Motor neuron (in vitro differentiated cells): ENCODE measurements at places on chromosomes 7 and 10. TPM values are rescaled to one million over a fixed set of nuclear protein-coding genes. Genes with fewer than 3 reads are reported as not detected.

- no peak for ATAC-seq
Observed at GRCh38 chr7:1246160-1246870, 13.6 kb downstream of the UNCX start.

GRCh38 chr10:72248468-72249151, 25.1 kb upstream of the DDIT4 start:
- peak; percentile 78 for ATAC-seq

GRCh38 chr7:46003161-46003560, 82.1 kb upstream of the IGFBP3 start:
- ATAC-seq = no peak

GRCh38 chr7:505171-505570, 14.5 kb downstream of the PDGFA start:
- no peak for ATAC-seq

DNA sequence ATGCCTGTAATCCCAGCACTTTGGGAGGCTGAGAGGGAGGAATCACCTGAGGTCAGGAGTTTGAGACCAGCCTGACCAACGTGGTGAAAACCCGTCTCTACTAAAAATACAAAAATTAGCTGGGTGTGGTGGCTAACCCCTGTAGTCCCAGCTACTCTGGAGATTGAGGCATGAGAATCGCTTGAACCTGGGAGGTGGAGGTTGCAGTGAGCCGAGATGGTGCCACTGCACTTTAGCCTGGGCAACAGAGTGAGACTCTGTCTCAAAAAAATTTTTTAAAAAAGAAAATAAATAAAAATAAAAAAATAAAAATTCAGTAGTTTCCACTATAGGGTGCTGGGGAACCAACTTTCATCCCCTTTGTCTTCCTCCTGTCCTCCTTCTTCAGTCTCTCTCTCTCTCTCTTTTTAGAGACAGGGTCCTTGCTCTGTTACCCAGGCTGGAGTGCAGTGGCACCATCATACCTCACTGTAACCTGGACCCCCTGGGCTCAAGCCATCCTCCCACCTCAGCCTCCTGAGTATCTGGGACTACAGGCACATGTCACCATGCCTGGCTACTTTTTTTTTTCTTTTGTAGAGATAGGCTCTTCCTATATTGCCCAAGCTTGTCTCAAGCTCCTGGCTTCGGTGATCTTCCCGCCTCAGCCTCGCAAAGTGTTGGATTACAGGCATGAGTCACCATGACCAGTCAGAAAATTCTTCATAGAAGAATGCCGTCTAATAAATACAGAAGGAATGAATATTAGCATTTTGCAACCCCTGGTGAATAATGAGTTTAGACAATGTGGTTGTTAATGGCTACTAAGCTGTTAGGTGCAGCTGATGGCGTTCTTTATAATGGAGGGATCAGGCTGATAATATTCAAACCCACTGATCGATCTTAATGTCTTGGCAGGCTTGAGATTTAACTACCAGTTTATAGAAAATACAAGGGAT, 20.6 kb downstream of the RBM20 start:
- ATAC-seq = peak; percentile 89

- no peak for ATAC-seq
Observed at GRCh38 chr7:132251327-132251659, 325.0 kb downstream of the PLXNA4 start.

GRCh38 chr10:13527864-13528122, 1.0 kb downstream of the BEND7 start:
- ATAC-seq = no peak

DNA sequence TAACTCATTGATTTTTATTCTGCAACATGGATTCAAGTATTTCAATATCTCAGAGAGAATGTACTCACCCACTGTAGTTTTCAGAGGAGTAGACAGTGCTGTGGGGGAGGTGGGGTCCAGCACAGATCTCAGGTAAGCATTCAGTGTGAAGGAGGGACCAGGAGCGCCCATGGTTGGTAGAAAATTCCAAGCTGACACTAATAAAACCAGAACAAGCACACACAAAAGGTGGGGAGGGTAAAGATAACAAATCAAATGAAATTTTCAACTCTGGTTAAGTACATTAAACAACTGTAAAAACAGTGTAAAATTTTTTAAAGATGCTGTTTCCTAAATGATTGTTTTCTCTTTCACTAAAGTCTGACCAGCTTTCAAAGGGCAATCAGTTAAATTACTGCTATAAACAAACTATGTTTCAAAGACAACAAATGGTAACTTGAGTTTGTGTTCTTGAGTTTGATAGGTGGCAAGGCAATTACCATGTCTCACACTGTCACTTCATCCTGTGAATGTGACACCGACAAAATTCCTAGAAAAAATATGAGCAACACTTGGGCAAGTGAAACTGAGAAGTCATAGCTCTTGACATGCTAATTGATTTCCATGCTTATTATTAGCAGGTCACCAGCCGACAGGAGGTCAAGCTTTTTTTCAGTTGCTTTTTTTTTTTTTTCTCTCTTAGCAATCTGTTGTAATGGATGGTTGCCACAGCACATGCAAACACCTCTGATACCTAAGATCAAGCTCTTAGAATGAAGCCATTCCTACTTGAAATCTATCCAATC, 205.8 kb upstream of the SLC26A5 start:
- peak; percentile 67 for ATAC-seq

DNA sequence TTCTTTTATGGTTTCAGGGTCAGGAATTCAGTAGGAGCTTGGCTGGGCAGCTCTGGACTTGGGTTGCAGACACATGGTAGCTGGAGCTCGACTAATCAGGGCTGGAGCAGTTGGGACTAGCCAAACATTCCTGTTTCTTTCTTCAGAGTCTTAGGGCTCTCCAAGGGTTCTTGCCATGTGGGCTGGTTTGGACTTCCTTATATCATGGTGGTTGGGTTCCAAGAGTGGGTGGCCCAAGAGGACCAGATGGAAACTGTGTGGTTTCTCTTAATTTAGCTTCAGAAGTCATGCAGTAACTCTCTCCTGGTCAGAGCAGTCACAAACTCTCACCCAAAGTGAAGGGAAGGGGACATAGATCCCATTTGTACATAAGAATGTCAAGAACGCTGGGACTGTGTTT, 270.1 kb upstream of the FZD1 start:
- ATAC-seq = no peak

- no peak for ATAC-seq
Observed at GRCh38 chr10:70432561-70433263, 8.8 kb downstream of the NODAL start.

DNA sequence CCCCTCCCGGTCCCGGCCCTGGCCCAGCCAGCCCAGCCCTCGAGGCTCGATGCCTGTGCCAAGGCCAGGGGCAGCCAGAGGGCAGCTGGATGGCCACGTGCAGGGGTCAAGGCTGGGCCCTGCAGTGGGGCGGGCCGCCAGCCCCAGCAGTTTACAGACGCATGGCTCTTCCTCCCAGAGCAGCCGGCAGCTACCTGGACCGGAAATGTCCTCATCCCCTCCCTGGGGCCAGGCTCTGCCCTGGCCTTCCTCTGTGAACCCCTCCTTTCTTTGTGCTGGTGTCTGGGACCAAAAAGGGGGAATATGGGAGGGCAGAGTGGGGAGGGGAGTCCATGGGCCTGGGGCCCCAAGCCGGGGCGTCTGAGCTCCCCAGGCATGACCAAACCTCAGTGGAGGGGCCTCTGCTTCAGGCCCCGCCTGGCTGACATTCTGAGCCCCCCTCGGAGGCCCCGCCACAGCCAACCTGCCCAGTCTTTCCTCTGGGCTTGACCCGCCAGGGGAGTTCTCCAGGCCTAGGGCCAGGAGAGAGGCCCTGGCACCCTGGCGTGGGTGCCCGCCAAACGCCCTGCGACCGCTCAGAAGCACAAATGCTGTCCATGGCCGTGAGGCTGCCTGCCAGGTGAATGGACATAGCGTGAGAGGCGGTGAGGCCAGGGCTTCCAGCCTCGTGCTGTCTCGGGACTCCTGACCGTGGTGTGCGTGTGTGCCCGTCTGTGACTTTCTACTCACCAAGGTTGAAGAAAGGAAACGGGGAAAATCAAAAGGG, 24.7 kb upstream of the AMZ1 start:
- ATAC-seq = peak; percentile 12

- ATAC-seq = no peak
Observed at GRCh38 chr7:46089281-46089680, 168.2 kb upstream of the IGFBP3 start.

GRCh38 chr10:14543046-14543903, 212.6 kb upstream of the FRMD4A start:
- no peak for ATAC-seq

- no peak for ATAC-seq
Observed at GRCh38 chr7:122637784-122638183, 61.1 kb downstream of the RNF133 start.

DNA sequence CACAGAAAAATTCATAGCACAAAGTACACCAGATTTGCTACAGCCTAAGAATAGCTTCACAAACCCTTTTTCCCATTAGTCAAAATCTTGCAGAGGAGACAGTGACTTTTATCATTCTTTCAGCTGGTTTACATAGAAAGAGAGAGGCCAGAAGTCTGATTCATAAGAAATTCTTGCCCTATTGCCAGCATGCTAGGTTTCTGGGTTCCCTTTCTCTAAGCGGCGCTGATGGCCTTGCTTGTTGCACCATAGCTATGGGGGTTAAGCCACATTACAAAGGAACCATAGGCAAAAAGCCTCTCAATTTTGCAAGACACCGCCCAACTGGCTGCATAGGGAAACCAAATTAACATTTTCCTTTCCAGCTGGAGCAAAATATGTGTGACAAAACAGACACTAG, 87.4 kb downstream of the ZNF467 start:
- ATAC-seq = no peak

GRCh38 chr10:70903262-70903921, 15.0 kb upstream of the PCBD1 start:
- ATAC-seq = peak; percentile 65

GRCh38 chr10:106705681-106706100, 458.8 kb downstream of the SORCS1 start:
- peak; percentile 89 for ATAC-seq

GRCh38 chr7:99398891-99399445, 9.4 kb downstream of the PDAP1 start:
- ATAC-seq = no peak

DNA sequence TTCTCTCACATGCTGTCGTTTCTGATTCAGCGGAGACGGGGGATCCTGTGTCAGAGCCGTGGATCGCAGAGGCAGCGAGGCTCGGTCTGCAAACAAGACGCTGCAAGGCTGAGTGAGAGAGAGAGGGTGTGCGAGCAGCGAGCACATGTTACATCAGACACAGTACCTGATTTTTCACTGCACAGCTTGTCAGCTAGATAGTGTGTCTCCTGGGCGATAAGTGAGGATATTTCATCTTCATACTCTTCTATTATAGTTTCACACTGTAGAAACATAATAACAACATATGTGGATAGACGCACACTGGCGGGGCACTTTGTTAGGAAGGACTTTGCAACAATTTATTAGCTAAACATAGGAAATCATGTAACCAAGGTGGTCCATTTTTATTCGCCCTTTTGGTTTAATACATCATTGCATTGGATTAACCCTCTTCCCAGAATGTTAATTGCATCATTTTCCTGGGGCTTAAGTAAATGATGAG, 39.5 kb downstream of the CNPY1 start:
- peak; percentile 69 for ATAC-seq

- peak; percentile 87 for ATAC-seq
Observed at GRCh38 chr7:36303202-36304098, 86.2 kb upstream of the ANLN start.

The TMEM229A gene
- 0.30 TPM in 1 of 2 replicates, not detected in the other for total RNA-seq

The AUTS2 gene
- 68.6 and 68.7 TPM in 2 replicates for total RNA-seq

The LIPM gene
- not detected in 2 replicates for total RNA-seq

The ADAM12 gene
- 5.6 and 6.3 TPM in 2 replicates for total RNA-seq

The TBL2 gene
- 35.1 and 37.6 TPM in 2 replicates for total RNA-seq

The NEUROG3 gene
- total RNA-seq = not detected in 2 replicates

The GSTK1 gene
- 140 and 154 TPM in 2 replicates for total RNA-seq

The TMEM140 gene
- 12.3 and 17.6 TPM in 2 replicates for total RNA-seq
